ENCODE measurements at places on chromosomes 5 and 9.

DNA sequence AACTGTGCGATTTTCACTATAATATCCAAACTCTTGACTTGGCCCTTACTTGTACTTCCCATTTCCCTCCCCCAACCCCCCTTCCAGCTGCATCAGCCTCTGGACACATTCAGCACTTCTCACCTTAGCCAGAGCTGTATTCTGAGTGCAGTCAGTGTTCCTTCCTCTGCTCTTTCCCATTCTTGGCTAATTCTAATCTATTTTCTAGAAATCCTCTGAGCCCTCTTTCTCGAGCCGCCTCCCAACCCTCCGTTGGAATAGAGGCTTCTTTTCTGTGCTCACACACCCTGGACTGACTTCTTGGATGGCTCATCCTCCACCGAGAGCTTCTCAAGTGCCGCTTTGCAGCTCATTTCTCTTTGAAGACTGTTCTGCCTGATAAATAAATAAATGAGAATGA, 188.8 kb downstream of the NTRK2 start:
- DNase-seq = no peak

DNA sequence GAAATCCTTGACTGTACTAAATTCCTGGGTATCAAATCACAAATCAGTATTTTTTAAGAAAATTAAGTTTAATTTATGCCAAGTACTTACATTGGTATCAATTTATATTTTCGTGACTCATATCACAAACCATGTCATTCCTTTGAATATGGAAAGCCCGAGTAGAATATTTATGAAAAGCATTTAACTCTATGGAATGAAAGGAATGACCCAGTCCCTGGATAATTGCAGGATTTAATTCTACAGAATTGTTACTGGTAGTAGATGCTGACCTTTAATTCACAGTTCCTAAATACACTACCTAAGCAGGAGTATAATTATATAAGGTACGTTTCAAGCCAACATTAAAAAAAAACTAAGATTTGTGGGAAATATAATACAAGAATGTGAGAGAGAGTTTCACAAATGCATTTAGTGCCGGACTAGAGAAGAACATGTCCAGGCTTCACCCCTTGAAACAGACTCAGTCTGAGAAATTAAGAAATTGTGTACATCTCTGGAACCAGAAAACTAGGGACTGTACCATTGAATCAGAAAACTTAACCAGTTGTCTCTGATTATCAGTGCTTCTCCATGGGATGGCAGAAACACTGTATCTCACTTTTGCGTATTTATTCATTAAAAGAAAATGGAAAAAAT, 28.5 kb upstream of the PLPPR1 start:
- no peak for DNase-seq

DNA sequence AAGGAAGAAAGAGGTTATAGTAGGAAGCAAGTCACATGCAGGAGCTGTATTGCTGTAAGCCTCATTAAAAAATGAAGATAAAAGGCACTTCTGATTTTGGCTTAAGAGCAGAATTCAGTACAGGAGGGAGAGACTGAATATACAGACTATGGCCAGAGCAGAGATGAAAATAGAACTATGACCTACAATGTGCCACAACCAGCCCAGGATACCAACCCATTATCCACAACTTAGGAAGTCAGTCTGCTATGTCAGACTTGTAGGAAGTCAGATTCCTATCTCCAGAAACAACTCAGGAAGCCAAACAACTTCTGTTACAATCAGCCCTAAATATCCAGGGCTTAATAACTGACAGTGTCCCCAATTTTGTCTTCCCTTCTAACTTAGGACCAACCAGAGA, 156.2 kb upstream of the ANKH start:
- no peak for DNase-seq

DNA sequence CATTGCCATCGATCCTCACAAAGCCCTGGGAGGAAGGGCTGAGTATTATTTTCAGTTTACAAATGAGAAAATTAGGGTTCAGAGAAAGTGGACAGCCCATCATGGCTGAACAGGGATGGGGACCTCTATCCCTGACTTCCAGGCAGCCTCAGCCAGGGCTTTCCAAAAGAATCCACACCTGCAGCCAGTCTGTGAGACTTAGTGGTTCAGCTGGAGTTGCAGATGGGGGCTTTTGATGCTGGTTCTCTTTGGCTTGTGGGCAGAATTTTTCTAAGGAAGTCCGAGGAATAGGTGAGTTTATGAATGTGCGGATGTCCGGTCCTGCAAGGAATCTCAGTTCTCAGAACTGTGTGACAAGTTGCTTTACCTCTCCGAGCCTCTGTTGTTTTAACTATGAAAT, 138.1 kb downstream of the RGS3 start:
- DNase-seq = no peak

DNA sequence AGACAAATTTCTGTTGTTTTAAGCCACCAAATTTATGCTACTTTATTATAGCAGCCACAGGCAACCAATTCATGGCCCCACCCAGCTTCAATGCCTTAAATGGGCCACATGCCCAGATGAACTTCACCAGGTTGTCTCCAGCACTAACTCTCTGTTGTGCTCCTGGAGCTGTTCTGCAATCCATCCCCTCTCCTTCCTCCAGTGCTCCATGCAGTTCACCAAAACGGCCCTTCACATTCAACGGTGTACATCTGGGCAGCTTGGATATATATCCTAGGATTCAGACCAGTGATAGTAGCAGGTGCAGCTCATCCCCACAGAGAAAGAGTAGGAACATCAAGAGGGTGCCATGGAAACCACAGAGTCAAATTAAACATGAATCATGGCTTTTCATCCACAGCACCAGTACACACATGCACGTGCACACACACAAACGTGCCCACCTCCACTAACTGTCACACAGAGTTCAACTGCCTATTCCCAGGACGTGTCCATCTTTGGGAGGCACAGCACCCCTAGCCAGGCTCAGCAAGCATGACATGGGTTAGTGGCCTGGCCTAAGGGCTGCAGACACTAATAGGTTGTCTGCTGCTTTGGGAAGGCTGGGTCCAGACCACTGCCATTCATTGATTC, 134.5 kb downstream of the MED10 start:
- DNase-seq = no peak

- DNase-seq = no peak
Measured at GRCh38 chr9:3534614-3535404, 9.0 kb upstream of the RFX3 start.

GRCh38 chr5:107486489-107486888, 184.2 kb downstream of the EFNA5 start:
- DNase-seq = no peak

GRCh38 chr9:18746631-18747030, 272.7 kb downstream of the ADAMTSL1 start:
- no peak for DNase-seq

GRCh38 chr9:81790166-81790565, 100.8 kb upstream of the TLE1 start:
- DNase-seq = no peak

DNA sequence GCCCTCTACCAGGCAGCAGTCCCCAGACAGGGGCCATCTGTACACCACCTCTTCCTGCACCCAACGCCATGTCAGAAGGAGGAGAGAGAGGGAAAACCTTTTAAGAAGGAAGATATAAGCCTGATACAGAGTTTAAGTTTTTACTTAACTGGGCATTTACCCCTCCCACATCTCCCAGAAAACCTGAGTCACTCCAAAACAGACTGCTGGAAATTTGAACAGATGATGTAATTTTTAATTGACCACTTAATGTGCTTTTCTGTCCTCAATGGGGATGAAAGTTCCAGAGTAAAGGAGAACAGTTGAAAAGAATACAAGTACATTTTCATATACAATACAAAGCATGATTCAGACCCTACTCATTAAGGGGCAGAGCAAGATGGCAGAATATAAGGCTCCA, 63.9 kb downstream of the TTC39B start:
- DNase-seq = no peak

DNA sequence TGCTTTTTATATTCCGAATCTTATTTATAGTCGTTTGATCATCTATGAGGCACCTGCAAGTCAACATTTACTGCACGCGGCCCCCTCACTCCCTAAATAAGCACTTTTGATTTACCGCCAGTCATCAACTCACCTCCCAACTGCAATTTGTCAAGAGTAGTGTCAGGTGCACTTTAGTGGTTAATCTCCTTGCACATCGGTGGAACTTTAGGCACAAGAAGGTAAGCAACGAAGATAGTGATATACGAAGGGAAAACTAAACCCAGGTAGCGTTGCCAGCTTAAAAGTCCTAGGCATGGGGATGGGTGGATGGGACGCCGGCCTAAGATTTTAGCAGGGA, 513 bp upstream of the RNF180 start:
- DNase-seq = no peak

- no peak for DNase-seq
Measured at GRCh38 chr5:53397141-53397757, 83.2 kb upstream of the FST start.

DNA sequence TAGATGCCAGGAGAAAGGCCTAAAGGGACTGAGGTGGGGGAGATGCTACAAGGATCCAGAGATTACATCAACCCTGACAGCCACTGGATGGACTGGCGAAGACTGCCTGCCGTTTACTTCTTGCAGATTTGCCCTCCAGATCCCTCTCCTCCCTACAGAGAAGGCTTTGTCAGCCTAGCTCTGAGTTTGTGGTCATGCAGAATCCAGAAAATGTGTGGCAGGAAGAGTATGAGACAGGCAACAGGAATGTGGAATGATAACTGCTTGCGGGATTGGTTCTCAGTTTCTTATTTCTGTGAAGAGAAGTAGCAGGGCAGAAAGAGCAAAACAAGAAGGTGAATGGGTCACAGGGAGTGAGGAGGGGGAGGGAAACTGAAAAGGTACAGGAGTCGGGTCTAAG, 129.6 kb downstream of the TLE1 start:
- DNase-seq = peak; percentile 63

DNA sequence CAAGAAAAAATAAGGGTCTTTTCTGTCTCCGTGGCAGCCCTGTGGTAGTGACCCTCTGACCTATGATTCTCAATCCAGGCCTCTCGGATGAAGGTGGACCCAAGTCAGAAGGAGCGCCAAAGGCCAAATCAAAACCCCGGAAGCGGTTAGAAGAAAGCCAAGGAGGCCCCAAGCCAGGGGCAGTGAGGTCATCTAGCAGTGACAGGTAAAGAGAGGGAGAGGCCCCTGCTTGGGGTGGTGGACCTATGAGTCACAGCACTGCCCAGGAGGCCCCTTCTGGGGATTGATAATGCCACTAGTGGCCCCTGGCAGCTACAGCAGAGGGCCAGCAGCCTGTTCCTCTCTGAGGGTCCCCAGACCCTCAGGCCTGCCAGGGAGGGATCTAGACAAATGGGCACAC, 6.4 kb upstream of the SLC2A8 start:
- peak; percentile 93 for DNase-seq

GRCh38 chr9:115884846-115885245, 268.7 kb upstream of the PAPPA start:
- DNase-seq = no peak

- DNase-seq = no peak
Measured at GRCh38 chr9:21481470-21482056, 550 bp downstream of the IFNE start.

- no peak for DNase-seq
Measured at GRCh38 chr5:50903651-50904050, 237.2 kb downstream of the PARP8 start.

GRCh38 chr5:104421431-104421830, 858.8 kb upstream of the NUDT12 start:
- DNase-seq = no peak

DNA sequence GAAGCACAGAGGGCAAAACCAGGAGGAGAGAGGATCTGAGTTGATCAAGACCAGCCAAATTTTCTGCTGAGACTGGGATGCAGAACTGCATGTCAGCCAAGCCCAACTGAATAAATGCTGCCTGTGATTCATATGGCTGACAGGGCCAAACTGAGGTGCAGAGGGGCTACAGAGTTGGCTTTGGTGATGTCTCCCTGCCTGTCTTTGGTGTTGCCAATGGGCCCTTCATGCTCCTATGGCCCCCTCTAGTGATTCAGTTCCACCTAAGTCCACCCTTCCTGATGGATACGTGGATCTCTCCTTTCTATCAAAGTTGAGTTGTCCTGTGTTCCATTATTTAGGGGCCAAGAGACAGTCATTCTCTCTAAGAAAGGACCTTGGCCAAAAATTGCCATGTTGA, 163.6 kb upstream of the TLE4 start:
- DNase-seq = no peak

DNA sequence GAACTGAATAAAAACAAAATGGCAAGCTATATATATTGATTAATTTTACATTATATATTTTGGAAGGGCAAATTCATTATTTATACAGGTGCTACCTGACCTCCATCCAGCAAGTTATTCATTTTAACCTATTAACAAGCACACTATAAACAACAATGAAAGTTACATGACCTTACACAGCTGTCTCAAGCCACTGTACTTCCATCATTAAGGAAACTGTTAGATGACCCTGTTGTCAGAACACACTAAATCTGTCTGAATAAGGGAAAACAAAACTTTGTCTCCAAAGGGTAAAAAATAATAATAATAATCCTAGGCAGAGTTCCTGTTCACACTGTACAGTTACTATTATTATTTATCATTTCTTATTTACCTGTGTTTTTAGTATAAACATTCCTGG, 44.0 kb downstream of the NFIB start:
- no peak for DNase-seq

DNA sequence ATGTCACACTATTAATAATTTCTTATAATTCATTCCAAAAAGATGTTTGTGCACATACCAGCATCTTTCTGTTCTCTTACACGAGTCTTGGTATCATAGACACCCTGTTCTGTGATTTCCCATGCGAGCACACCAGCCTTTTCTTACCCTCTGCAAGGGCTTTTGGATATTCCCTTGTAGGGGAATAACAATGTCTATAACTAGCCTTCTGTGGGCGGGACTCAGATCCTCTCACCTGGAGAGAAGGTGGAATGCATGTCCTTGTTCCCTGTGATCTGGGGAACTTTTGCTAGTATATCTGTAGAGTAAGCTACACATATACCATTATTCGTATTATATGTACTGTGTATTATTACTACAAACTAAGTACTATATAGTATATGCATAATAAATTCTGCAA, 44.8 kb downstream of the EHMT1 start:
- no peak for DNase-seq

- no peak for DNase-seq
Measured at GRCh38 chr5:171544913-171545765, 125.7 kb downstream of the FGF18 start.

GRCh38 chr5:131630208-131630962, 4.6 kb downstream of the RAPGEF6 start:
- DNase-seq = peak; percentile 90

DNA sequence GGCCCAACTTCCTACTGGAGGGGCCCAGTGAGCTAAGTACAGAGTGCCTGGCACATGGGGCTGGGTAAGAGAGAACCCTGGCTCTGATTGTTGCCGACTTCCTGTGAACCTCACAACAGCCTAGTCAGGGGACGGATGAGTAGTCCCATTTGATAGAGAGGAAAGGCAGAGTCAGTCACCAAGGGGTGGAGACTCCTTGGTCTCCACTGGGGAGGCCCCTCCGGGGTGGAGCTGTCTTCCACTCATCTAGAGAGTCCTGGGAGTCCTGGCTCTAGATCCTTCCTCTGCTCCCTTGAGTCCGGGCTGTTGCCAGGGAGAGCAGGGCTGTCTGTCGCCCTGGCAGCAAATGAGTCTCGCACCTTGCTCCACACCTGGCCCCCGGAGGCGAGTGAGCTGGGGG, 8.0 kb downstream of the GRK6 start:
- DNase-seq = no peak

GRCh38 chr5:87188391-87188790, 79.3 kb upstream of the RASA1 start:
- no peak for DNase-seq

All from HepG2 (cell line).